Activated CD4-positive, alpha-beta T cell treated with anti-CD3 and anti-CD28 coated beads, Interleukin-2, amount 50 U/mL, for 1 hour (primary cell): ENCODE measurements at places on chromosomes 4 and X.

DNA sequence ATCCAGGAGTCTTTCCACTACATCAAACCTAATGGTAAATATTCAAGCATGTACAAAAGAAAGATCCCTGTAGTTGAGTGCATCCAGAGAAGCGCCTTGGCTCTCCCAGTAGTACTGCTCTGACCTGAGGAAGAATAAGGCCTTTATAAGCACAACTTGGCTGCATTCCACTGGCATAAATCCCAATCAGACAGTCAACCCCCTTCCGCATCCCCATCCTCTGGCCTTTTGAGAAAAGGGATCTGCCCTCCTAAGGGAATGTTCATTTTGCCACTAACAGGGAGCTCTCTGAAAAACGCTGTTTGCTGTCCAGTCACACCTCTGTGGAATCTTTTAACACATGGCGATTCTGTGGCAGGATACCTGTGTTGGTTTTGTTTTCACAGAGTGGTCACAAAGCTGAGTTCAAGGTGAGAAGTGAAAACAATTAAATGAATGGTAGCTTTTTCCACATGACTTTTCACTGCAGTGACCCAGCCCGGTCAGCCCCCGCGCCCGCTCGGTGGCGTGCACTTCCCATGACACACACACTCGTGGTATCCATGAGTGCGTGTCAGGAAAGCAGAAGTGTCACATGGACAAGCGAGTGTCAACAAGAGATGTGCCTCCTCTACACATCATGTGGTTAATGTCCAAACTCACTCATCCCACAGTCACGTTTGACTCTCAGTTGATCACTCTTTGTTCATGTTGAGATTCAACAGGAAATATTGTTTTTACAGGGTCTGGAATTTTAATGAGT is 112.2 kb upstream of the ENPP6 start:
- no peak for DNase-seq

DNA sequence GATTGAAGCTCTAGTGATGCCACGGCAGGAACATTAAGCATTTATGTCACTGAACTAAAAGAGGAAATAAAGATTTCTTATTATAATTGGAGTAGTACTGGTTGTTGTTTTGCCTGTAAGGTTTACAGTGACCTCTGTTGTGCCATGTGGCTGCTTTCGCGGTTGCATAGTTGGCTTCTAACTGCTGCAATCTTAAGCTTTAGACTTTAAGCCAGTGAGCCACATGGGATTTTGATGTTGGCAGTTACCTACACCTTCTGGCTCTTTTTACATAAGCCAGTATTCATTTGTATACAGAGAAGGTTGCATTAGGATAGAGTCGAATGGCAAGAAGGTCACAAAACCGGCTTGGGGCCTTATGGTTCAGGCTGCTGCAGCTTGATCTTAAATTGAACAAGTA is 1311.6 kb downstream of the RAPGEF2 start:
- no peak for DNase-seq

DNA sequence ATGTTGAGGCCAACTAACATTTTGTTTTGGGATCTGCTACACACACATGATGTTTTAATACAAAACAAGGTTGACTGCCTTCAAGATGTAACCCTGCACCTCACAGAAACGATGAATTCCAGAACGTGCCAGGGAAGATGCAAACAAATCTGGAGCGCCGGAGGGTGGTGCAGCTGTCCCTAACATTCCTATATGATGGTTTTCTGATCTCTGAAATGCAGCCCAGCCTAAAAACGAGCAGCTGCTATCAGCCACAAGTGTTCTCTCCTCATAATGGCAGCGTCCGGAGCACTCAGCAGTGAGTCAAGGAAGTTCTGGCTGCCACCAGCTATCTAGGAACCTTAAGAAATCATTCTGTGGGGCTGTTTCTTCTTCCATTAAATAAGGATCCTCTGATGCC is 333.4 kb downstream of the NR3C2 start:
- no peak for DNase-seq

GRCh38 chrX:9745417-9746115 is 20.1 kb downstream of the GPR143 start:
- DNase-seq = no peak

DNA sequence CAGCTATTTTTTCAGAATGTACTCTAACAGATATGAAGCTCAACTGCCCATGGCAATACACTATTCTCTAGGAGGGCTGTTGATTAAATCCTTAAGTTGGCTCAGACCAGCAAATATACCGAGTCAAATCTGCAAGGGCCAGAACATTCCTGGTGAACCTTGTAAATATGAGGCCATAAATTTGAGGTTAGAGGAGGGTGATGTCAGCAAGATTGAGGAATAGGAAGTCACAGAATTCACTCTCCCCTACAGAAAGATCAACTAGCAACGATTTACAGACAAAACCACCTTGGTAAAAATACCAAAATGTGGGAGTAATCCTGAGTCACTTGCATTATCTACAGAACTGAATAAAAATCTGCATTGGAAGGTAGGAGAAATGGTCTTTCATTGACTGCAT is 399.3 kb downstream of the GPM6A start:
- no peak for DNase-seq

GRCh38 chr4:859496-859895 is 33.6 kb upstream of the CPLX1 start:
- DNase-seq = no peak

DNA sequence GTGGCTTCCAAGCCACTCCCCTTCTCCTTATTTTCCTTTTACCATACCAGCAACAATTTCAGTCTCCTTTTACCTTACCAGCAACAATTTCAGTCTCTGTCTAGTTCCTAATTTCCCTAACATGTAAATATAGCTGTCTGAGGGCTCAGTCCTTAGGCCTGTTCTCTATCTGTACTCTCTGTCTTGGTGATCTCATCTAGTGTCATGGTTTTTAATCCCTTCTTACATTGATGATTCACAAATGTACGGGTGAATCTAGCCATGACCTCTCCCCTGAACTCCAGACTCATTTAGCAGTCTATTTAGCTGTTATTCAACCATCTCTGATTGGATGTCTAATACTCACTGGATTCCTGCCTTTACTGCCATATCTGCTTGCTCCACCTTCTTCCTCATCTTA is 7.2 kb downstream of the IL15 start:
- no peak for DNase-seq

- no peak for DNase-seq
Measured at GRCh38 chrX:107565931-107566603, 62.2 kb upstream of the PRPS1 start.

DNA sequence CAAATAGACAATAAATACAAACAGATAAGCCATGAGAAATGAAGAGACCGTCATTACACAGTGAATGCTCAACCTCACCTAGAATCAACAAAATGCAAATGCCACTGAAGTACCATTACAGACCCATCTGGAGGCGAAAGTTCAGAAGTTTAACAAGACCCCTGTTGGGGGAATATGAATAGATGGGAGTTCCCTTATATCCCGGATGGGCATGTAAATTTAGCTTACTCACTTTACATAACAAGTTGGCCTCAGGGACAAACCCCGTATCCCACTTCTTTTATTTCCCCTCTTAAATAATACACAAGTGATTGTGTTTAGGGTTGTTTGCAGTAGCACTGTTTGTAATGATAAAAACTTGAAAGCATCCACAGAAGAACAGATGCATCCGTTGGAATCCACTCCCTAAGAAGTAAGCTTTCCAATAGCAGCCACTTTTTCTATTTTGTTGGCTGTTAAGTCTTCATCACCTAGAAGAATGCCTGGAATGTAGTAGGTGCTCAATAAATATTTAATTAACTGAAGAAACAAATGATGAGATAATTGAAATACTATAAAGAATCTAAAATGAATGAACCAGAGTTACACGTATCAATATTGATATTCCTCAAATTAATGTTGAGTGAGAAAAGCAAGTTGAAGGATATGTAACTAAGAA is 1076.3 kb upstream of the TENM3 start:
- DNase-seq = no peak

DNA sequence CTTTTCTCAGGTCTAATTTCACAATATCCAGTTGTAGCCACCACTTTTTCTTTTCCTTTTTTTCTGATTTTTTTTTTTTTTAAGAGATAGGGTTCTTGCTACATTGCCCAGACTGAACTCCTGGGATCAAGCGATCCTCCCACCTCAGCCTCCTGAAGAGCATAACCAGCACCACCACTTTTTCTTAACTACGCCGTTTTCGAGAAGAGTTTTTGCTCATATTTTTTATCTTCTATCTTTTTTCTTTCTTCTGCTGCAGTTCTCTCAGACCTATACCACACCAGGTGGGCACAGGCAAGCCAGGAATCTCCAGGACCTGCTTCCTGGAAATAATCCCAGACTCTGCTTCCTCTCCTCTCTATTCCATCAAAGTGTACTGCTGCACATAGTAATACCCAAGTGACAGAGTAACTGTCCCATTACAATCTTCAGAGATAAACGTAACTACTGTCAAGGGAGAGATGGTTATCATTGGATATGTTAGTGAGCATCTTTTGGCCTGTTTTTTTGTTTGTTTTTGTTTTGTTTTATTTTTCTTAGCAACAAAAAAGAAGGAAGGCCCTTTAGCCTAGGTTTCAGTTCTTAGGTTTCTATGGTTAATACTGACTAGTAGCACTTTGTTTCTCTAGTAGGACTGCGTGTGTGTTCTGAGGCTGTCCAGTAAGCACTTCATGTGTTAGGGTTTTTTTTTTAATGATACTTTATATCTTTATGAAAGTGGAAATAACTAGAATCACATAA is 59.2 kb upstream of the TXK start:
- DNase-seq = no peak

DNA sequence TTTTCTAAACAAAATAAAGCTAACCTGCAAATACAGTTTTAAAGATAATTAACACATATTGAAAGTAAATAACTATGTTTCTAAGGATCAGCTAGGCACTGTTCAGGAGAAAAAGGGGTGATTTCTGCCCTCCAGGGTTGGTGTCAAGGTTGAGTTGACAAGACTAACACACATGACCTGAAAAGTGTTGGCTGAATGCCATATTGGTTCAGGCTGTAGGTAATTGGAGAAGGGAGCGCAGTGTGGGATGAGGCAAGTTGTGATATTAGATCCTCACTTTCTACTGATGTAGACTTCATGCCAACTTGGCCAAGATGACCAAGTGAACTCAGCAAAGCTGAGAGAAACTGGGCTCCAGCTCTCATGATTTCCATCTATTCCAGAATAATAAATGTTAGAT is 42.2 kb downstream of the PPM1K start:
- no peak for DNase-seq

- no peak for DNase-seq
Measured at GRCh38 chr4:186108391-186108790, 3.9 kb downstream of the FAM149A start.

GRCh38 chr4:173883821-173884220 is 353.8 kb upstream of the HAND2 start:
- no peak for DNase-seq

GRCh38 chr4:81031796-81032551 is 1.5 kb downstream of the BMP3 start:
- DNase-seq = no peak

DNA sequence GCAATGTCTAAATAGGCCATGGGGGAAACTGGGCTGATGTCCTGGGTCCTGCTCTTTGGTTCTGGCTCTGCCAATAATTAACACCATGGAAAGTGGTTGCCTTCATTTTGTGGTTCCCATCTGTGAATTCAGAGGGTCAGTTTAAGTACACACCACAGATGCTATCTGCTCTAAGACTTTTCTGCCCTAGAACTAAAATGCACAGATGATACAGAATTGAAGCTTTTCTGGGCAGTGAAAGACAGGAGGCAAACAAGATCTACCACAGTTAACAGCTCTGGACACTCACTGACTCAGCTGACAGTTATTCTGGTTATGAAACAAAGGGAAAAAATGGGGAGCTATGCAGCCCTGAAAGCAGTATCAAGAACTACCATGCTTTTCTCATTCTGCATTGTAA is 37.3 kb downstream of the APBB2 start:
- DNase-seq = no peak

- DNase-seq = no peak
Measured at GRCh38 chr4:3670521-3671519, 95.4 kb upstream of the ADRA2C start.

DNA sequence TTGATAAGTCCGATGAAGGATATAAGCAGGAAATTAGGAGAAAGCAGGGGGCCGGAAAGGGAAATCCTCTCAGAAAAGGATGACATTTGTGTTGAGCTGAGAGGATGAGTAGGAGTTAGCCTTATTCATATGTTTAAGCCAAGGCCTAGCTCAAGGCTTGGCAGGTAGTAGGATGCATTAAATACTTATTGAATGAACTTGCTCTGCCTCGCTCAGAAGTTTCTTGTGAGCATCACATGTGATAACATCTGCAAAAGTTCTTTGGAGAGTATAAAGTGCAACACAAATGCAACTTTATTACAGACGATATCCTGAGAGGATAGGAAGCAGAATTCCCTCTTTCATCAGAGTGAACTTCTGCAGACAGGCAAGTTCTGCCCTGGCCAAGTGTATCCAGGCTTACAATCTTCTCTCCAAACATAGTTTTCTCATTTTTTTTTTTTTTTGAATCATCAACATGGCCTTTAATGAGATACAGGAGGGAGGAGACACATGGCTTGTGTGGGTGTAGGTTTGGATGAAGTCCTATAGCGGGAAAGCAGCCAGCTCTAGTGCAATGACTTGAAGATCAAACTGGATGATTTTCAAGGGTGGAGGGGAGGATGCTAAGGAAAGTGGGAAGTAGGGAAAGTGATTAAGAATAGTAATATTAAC is 48.1 kb downstream of the LUZP4 start:
- no peak for DNase-seq

- no peak for DNase-seq
Measured at GRCh38 chrX:24526616-24527015, 61.5 kb downstream of the PDK3 start.

DNA sequence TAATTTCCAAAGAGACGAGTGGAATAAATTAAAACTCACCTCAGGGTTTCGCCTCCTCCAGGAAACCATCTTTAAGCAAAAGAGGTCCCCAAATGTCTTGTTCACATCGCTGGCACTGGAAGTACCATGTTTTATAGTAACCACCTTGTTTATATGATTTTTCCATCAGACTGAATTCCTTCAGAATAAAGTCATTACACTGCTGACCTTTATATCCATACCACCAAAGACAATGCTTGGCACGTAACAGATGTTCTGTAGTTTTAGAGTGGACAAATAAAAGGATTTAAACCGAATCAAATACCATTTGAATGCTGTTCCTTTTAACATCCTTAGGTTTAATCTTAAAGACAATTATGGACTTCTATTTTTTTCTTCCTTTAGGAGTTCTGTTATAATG is 4.7 kb downstream of the NUDT6 start:
- DNase-seq = no peak

DNA sequence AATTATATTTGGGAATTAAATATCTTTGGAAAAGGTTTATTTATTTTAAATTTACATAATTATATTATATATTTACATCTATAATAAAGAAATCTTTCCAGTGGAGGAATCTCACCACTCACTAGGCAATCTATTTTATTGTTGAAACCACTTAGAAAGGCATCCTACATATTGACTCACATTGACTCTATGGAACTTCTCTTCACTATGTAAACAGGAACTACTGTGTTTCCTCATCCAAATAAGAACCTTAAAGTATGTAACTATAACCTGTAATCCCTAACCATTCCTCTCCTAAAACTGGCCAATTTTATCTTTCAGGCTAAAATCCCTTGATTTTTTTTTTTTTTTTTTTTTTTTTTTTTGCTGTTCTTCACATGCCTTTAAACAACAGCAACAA is 268.7 kb downstream of the MAPK10 start:
- no peak for DNase-seq

- DNase-seq = no peak
Measured at GRCh38 chr4:10063544-10064300, 42.4 kb upstream of the SLC2A9 start.

- no peak for DNase-seq
Measured at GRCh38 chr4:53076374-53076958, 214.3 kb downstream of the RASL11B start.

- no peak for DNase-seq
Measured at GRCh38 chr4:125070861-125071260, 243.9 kb upstream of the FAT4 start.

- no peak for DNase-seq
Measured at GRCh38 chrX:123442764-123443163, 258.7 kb downstream of the GRIA3 start.
